ENCODE measurements at places on chromosomes 3 and 15.

DNA sequence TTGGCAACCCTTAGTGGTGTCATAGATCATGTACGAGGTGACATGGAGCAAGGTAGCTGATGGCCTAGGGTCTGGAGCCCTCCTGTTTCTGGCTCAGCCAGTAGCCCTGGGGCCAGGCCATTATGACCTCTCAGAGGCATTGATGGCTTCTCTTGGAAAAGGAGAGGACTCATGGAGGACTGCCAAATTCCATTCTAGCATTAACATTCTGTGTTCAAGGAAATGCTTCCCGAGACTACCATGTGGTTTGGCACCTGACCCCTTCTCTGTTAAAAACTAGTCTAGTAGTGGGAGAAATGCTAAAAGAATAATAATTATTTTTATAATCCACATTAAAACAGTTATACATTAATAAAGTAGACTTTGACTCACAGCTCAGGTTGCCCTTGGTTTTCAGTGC lies 40.2 kb upstream of the ADAMTSL3 start:
- DNase-seq: no peak

GRCh38 chr3:175059788-175060187 lies 200.7 kb downstream of the NAALADL2 start:
- DNase-seq: no peak

DNA sequence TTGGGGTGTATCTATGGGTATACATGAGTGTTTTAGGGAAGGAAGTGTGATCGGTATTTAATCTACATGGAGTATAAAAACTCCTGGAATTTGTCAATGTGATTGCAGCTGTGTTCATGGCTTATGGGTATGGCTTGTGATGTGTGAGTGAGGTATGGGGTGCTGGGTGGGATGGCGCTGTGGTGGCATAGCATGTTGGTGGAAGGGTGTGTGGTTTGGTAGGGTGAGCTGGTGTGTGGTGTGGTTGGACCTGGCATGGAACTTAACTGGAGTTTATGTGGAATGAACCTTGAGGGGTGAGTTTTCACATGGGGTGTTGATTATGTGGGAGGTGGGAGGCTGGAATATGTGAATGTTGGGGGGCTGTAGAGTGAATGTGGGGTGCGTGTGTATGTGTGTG lies 492 bp upstream of the MOBP start:
- no peak for DNase-seq

DNA sequence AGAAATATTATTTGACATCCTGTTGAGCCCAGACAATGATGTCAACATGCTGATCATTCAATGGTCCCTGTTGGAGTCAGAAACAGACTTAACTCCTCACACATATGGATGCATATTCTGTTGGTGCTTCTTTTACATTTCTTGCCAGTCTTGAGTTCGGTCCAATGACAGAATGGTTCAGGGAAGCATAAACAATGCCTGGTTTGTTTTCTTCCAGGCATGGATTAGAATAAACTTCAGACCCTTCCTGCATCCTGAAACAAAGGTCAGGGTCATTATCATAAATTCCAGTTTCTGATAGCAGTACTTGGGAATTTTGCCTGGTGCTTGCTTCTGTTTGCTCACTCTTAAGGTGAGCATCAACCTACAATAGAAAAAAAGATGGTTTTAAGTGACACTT lies 33.3 kb downstream of the BTLA start:
- no peak for DNase-seq

DNA sequence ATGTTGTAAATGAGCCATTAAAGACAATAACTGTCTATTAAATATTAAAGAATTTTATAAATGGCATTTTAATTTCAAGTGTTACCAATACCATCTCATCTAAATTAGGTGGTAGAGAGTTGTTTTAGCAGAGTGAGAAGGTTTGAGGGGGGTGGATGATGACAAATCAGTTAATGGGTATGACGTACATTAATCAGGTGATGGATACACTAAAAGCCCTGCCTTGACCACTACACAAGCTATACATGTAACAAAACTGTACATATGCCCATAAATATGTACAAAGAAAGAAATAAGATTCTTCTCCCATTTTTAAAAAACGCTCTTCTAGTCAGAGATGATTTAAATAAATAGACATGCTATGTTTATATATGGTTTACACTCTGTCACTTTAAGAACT lies 40.0 kb downstream of the TAFA4 start:
- no peak for DNase-seq

DNA sequence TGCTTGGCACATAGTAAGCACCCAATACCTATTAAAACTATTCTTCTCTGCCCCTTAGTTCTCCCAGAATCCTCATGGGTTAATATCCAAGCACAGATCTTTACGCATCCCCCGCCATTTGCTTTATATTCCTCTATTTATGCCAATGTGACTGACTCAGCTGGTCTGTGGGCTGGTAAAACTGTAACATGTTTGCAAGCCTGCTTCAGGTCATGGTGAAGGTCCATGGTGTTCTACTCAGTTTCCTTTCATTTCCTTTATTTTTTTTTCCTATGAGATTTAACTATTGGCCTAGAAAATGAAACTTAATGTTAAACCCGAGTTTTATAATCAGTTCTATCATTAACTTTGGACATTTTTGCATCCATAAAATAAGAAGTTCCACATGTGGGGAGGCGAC lies 47.0 kb downstream of the FRMD4B start:
- no peak for DNase-seq

GRCh38 chr3:187024536-187025226 lies 94.4 kb downstream of the ST6GAL1 start:
- no peak for DNase-seq

GRCh38 chr3:191100516-191100915 lies 98.5 kb upstream of the OSTN start:
- DNase-seq: no peak

GRCh38 chr3:21152555-21152954 lies 598.5 kb downstream of the ZNF385D start:
- no peak for DNase-seq

DNA sequence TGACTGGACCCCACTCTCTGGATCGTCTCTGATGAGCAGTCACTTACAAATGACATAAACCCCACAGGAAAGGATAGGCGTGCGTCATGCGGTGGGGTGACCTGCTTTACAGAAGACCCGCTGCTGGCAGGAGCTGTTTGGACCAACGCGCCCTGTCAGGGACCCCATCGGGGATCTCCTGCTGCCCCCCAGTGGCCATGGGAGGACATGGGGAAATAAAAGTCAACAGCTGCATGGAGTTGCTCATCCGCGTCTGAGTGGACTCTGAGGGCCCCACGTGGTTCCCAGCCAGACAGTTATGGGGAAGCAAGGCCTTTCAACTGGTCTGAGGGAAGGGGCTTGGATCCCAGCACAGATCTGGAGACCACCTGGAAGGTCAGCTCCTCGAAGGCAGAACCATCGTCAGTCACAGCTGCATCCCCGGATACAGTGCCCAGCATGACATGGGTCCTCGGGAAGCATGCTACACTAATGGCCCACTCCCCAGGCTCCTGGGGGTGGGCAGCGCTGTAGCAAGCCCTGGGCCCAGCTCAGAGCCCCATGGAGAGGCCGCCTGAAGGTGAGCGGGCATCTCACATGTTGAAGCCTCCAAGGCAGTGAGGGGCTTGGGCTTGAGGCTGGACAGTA lies 32.1 kb downstream of the PTH1R start:
- peak; percentile 53 for DNase-seq

DNA sequence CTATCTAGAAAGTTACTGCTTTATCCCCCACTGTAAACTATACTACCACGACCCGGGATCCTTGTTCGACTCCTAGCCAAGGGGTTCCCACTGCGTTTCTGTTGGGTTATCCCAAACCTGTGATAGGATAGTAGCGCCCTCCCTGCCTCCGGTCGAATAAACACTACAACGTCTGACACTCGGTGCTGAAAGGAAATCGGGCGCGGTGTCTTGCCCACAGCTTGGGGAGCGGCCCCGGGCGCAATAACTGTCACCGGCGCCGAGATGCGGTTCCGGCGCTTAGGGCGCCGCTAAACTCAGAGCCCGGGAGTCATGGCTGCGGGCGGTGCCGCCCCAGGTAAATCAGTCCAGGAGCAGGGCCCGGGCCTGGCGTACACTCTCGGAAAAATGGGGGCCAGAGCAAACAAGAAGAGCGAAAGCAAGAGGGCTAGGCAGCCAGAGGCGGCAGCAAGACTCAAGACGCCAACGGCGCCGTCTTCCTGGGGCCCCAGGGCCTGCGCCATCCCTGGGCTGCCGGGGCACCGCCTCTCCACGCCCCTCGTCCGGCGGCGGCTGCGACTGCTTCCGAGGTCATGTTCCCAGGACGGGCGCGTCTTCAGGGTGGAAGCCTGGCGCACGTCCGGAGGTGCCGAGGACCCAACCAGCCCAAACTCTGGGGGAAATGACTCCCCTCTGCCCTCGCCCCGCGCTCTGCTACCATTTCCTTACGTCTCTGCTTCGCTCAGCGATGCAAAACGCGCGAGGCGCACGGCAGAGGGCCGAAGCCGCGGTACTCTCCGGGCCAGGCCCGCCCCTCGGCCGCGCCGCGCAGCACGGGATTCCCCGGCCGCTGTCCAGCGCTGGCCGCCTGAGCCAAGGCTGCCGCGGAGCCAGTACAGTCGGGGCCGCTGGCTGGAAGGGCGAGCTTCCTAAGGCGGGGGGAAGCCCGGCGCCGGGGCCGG lies at the start of gene DUT:
Gene DUT (plus strand): TSS at position 575 of the 941 bp plus-strand sequence. CDS start 87 bp downstream, at position 662.
- DNase-seq: peak; percentile 60

DNA sequence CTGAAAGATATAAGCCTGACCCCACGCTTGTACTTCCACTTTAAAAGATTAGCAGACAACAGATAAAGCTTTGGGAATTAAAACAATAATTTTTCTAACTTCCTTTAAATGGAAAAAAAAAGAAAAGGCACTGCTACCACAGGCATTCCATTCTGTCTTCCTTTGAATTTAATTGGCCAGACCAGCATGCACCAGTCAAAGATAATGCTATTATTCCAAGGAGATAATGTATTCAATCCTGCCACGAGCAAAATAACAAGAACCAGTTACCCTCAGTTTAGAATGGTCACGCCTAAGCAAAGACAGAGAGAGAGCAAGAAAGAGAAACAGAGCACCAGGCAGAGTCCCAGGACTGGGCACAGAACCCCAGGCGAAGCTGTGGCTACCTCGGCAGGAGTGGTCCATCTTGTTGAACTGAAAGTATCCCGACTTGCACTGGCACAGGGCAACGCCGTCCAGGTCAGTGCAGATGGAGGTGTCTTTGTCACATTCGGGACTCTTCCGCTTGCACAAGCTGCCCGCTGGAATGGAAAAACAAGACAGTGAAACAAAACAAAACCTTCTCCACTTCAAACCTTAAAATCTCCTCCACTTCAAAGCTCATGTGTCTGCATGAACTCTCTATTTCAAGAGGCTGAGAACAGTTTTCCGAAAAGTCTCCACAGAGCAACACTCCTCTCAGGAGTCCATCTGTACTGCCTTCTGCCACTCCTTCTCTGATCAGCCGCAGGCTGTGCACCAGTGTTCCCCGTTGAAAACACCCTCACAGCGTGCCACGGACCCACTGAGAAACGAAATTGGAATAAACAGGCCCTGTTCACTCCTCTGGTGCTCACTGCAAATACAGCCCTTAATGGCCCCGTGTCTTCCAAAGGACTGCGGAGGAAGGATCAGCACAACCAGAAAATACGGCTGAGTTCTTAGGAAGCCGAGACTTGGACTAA lies 58.2 kb downstream of the HEG1 start:
- DNase-seq: no peak

DNA sequence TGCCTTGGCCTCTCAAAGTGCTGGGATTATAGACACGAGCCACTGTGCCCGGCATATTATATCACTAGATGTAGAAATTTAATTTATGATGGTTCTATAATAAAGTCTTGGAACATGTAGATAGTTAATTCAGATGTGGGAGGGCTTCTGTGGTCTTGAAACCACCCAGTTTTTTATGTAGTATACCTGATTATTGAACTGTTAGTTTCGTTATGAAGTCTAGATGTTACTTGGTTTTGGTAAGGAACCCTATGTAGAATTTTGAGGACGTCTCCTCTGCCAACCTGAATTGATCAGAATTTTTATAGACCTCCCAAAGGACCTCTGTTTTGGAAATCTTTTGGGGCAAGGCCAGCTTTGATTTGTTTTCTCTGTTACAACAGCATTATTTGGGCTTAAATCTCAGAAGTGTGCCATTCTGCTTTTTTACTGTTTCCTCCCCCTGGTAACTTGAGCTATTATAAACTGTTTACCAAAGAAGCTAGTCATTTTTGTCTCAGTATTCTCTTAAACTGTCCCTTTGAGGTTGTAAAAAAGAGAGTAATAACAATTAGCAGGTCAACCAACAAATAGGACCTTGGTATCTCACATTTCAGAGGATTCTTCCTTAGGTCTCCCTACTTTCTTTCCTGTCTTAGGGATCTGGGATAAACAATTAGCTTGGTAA lies 20.8 kb downstream of the AKAP13 start:
- no peak for DNase-seq

DNA sequence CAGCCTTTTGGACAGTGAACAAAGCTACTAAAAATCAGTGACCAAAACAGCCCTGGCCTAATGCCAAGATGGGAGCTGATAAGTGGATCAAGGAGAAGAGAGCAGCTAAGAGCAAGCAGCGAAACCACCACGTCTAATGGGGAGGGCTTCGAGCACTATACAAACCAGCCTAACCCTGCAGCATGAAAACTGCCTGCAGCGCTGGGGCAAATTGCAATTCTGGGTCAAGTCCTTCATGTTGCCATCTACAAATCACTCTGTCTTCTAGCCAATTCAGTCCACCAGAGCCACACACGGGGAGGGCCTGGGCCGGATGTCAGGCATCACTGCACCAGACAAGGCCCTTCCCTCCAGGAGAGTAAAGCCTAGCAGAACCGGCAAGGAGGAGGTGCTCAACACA lies 30.5 kb upstream of the SPATA12 start:
- DNase-seq: no peak

- no peak for DNase-seq
Measured at GRCh38 chr3:171850320-171850959, 7.3 kb downstream of the TMEM212 start.

- no peak for DNase-seq
Measured at GRCh38 chr3:54322354-54322753, 200.0 kb downstream of the CACNA2D3 start.

- DNase-seq: no peak
Measured at GRCh38 chr3:24525022-24525421, 30.4 kb upstream of the THRB start.

- DNase-seq: no peak
Measured at GRCh38 chr3:99951701-99952100, 134.0 kb downstream of the CMSS1 start.

DNA sequence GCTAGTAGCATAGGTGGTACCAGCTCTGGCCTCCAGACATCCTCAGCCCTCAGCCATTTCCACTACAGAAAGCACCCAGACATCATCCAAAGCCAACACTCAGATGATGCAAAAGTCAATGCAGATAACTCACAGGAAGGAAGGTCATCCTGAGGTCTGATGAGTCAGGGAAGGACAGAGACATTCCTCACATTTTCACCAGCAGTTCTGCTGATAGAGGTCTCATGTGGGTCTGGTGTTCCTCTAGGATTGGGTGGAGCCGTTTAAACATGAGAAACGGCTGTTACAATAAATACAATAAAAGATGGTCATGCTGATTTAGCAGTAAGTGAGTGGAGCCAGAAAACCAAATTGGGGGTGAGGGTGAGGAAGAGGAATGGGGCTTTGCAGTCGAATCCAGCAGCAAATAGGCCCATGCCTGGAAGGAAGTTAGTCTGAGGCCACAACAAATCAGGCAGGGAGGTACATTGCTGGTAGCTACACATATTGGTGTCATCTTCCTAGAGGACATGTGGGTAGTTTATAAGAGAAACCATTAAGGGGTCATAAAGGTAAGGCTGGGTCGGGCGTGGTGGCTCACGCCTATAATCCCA lies 33.3 kb upstream of the FLNB start:
- no peak for DNase-seq
